Stimulated activated CD8-positive, alpha-beta memory T cell treated with anti-CD3 and anti-CD28 coated beads, Interleukin-4, amount 100 ng/mL, for 4 hours (primary cell): ENCODE measurements at places on chromosomes 7 and 10.

DNA sequence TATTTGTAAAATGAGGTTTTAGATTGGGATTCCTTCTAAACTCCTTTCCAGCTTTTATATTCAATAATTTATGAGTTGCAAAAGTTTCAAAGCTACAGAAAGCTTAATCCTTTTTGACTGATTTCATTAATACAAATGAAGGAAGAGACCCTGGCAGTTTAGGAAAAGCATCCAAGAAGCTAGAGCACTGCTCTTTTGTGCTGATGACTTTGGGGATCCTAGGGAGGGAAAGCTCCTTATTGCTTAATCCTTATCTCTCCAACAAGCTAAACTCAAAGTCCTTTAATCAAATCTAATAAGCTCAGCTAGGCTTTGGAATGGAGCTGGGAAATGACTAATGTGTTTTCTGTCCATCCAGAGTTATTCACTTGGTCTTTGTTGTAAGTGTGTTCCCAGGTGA is 285.4 kb downstream of the ACTR3B start:
- DNase-seq: no peak

- no peak for DNase-seq
These were observed 1033.8 kb downstream of the NRG3 start for GRCh38 chr10:82908751-82909150.

GRCh38 chr7:150875791-150876190 is 23.5 kb downstream of the AOC1 start:
- no peak for DNase-seq

GRCh38 chr7:111147708-111148533 is 57.0 kb downstream of the LRRN3 start:
- no peak for DNase-seq

GRCh38 chr7:51645255-51645654 is 328.6 kb upstream of the COBL start:
- DNase-seq: no peak

DNA sequence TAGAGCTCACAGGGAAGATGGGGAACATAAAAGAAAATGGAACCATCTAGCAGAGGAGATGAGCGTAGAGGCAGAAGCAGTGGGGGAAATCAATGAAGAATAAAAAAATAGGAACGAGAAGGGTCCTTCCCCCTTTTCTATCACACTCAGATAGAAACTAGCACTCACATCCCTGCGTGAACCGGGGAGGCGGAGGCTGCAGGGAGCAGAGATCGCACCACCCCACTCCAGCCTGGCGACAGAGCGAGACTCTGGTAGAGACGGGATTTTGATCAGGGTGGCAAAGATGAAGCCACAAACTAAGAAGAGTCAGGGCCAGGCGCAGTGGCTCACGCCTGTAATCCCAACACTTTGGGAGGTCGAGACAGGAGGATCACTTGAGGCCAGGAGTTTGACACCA is 64.7 kb upstream of the ECHDC3 start:
- DNase-seq: no peak

GRCh38 chr7:130442601-130443000 is 1.8 kb upstream of the CEP41 start:
- DNase-seq: no peak

DNA sequence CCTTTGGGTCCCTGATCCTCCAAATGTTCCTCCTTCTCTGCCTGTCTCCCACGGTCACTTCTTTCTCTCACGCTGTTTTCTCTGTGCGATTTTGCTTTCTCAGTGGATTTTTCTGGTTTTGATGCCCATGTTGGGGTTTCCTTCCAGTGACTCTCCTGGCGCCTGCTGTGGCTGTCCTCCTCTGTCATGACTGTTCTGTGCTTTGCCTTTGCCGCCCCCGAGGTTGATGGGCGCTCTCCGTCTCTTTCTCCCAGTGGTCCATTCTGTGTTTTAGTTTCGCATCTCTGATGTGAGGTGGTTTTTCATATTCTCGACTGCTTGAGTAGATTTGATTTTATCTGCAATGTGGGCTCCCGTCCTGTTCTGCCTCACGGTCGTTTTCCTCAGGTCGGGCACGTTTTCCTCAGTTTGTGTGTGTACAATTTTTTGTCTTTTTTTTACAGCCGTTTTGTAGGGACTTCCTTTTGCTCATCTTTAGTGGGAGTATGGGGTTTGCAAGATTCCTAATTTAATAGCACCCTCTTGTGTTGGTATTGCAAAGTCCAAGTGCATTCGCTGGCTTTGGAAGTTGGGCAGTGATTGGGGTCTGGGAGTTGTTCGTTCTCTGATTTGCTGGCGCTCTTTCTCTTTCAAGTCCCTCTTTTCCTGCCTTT is 100.0 kb downstream of the INPP5A start:
- no peak for DNase-seq

GRCh38 chr10:11018432-11018841 is 765 bp downstream of the CELF2 start:
- DNase-seq: no peak

- DNase-seq: no peak
These were observed 23.8 kb upstream of the GSDME start for GRCh38 chr7:24781106-24781505.

DNA sequence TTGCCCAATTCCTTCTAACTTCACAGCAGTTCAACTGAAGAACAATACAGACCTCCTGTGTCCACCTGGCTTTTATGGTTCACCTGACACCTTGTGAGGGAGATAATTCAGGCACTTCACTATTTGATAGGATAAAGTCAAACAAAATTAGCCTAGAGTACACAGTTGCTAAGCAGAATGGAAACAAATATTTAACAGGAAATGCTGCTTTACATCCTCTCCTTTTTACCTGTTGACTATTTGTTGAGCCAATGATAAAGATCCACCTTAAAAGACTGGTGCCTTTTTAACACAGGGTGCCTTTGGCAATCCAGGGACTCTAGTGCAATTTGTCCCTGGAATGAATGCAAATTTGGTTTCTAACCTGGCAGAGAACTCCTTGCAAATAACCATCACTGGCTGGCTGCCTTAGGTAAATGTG is 39.8 kb downstream of the ITPRID1 start:
- DNase-seq: no peak

DNA sequence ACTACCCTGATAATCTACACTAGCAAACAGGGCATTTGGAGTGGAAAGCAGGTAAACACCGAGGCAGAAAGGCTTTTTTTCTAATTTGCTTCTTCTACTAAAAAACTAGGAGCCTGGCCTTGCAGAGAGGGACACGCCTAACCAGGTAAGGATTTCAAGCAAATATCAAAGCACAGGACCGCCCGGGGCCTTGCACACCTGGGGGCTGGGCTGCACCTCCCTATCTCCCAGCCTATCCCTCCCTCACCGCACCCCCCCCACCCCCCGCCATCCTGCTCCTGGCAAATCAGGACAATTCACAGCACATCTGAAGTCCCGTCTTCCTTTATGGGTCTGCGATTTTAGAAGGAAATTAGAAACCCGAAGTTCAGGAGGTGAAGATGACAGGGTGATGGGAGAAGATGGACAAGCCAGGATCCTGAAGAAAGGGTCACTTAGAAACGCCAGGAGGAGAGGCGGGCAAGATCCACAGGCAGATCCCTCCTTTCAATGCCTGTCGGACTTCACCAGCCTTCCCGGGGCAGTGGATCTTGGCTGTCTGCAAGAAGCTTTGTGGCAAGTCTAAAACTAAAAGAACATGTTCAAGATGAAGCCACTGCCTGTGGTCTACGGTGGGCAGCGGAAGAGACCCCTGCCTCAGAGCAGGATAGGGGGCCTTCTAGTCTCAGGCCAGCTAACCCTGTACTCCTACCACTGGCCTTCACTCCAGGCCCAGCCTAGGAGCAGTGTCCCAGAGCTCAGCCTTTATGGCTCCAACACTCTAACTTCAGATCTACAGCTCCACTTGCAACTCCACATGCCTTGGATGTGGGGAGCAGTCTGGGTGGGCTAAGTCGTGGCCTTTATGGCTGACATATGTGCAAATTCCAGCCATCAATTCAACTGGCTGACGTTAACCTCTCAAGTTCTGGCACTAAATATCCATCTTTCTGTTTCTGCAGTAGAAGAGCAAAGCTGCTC is 43.9 kb downstream of the TNS3 start:
- DNase-seq: no peak

DNA sequence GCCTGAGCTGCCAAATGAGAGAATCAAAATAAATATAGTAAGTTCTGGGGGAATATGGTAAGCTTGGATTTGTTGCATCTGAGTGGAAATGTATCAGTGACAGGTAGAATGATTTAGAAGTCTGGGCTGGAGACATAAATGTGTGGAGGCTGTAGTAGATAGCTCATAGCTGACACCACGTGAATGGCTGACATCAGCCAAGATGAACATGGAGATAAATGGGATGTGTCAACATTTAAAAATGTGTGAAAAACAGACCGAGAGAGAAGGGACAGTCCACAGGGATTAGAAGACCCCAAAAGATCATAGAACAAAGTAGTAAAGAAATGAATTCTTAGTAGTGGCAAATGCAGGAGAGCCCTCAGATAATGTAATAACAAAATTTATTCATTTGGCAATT is 40.9 kb downstream of the NAMPT start:
- DNase-seq: no peak

- DNase-seq: no peak
These were observed 127.1 kb upstream of the SVIL start for GRCh38 chr10:29761916-29762315.

- no peak for DNase-seq
These were observed 55.2 kb downstream of the ELFN1 start for GRCh38 chr7:1725199-1725690.

DNA sequence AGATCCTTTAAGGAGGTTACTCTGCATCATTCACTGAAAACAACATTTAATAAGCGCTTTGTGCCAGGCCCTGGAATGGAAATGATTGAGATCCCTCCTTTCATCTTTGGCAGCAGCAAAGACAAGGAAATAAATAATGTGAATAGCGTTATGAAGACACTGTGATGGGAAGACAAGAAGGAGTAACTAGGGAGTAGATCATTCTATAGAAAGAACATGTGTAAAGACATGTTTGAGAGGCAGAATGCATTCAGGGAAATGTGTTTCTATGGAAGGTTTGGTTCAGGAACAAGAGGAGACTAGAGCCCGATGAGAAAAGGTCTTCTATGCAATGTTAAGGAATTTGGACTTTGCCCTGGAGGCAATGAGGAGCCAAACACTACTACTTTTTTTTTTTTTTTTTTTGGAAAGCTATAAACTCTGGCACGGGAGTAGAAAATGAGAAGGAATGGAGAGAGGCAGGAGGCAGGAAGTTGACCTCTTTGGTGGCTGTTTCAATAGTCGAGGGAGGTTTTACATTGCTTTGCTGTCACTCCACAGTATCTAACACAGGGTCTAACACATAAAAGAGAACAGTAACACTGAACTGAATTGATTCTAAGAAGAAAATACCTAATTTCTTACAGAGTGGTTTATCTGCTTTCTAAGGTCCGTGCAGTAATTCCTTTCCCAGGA is 44.9 kb downstream of the SMURF1 start:
- DNase-seq: no peak

GRCh38 chr7:108503112-108504026 is 22.6 kb downstream of the PNPLA8 start:
- no peak for DNase-seq

- DNase-seq: no peak
These were observed 68.4 kb downstream of the ASAH2B start for GRCh38 chr10:50807851-50808776.

GRCh38 chr10:89887830-89888229 is 186.4 kb downstream of the KIF20B start:
- no peak for DNase-seq

DNA sequence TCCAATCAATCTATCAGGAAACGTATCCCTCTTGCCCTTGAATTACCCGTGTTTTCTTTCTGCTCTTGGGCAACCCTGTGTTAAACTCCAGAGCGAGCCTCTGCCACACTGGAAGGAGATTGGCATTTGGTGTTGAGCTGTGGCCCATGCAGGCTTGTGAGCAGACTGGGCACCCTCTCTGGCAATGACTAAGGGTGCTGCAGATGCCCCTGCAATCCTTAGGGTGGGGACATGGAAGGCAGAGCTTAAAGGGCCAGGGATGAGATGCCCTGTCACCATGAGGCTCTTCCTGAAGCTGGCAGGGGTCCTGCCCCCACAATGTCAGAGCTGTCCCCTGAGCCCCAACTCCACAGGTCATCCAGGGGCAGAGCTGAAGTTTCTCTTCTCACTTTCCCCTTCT is 19.5 kb upstream of the FAM180A start:
- no peak for DNase-seq

DNA sequence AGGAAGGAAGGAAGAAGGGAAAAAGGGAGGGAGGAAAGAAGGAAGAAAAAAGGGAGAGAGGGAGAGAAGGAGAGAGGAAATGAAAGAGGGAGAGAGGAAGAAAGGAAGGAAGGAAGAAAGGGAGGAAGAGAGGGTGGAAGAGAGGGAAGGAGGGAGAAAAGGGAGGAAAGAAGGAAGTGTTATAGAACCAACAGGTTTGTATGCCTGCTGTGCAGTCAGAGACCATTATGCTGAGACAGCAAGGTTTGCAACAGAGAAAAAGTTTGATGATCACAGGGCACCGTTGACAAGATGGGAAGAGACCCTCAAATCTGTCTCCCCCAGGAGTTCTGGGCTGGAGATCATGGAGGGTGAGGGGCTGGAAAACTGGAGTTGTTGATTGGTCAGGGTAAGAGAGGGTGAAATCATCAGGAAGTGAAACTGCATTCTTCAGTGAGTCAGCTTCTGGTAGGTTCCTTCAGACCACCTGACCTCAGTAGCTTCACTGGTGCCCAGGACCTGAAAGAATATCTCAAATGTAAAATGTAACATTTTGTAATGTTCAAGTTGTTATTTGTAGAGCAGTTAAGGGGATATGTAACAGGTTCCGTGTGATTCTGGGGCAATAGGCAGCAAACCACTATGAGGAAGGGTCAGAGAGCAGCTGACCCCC is 76.3 kb downstream of the JCAD start:
- no peak for DNase-seq

DNA sequence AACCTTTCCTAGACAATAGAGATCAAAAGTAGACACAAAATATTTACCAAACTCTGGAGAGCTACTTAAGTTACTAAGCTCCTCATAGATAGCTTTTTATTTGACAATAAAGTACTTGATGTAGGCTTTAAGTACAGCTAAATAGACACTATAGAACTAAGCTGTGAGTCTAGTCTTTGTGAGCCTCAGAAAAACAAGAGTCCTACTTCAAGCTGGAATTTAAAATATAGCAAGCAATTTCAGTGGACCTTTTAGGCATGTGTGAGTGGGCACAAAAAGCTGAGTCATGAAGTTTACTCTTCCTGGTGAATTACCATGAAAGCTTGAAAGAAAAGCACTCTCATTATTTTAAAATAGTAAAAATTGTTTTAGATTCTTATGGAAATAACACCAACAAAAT is 76.1 kb downstream of the ADD3 start:
- DNase-seq: no peak

DNA sequence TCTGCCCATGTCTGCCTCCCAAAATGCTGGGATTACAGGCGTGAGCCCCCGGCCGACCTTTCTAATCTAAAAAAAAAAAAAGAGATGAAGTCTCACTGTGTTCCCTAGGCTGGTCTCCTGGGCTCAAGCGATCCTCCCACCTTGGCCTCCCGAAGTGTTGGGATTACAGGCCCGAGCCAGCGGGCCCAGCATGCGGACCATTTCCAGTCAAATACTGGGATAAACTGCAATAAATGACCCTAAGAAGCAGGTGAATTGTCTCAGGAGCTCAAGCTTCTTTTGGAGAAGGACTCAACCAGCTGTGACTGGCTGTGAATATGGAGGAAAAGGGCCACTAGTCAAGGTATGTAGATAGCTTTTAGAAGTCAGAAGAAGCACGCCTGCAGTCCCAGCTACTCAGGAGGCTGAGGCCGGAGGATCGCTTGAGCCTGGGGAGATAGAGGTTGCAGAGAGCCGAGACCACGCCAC is 550 bp upstream of the CREM start:
- DNase-seq: no peak
